ENCODE measurements at places on chromosomes 12 and 14.
A peak's percentile ranks its signal among the peaks of the same experiment; 100 is the strongest.

GRCh38 chr14:69317102-69317755 lies 57.3 kb downstream of the GALNT16 start:
- peak; percentile 99 for DNase-seq

GRCh38 chr14:49367696-49368095 lies 218.5 kb downstream of the RPS29 start:
- no peak for DNase-seq

- DNase-seq: peak; percentile 49
Measured at GRCh38 chr12:102169922-102170621, 27.6 kb downstream of the PMCH start.

DNA sequence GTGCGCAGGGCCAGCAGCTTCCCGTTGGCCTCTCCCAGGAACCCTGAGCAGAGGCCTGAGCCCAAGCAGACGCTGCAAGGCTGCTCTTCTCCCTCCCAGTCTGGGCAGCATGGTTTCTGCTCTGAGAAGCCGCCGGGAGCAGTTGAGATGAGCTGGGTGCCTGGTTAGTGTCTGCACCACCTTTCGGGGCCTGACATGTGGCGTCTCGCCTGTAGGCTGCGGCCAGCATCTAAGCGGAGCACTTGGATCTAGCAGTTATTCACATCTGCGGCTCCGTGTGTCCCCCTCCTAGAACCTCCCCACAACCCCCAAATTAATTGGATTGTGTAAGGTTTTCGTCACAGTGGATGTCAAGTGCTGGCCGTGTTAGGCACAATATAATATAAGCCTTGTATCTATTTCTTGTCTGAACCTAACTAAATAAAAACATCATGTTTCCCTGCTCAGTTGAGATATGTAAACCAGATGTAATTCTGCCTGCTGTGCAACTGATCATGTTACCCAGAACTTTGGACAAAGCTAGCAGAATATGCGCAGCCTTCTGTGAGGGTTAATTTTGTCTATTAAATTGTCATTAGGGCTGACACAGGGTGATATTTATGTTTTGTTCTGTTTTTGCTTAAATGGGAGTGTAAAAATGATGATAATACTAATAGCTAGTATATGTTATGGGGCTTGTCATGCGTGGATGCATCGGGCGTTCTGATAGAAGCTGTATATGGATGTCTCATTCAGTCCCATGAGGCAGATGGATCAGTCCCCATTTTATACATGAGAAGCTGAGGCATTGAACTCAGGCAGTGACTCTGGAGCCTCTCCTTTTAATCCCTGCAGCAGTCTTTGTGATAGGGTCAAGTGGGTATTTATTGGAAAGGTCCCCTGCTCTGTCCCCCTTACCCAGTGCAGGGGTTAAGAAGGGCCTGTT lies 45.8 kb downstream of the ELK3 start:
- no peak for DNase-seq

GRCh38 chr12:131098178-131098981 lies 144.7 kb downstream of the ADGRD1 start:
- DNase-seq: no peak

DNA sequence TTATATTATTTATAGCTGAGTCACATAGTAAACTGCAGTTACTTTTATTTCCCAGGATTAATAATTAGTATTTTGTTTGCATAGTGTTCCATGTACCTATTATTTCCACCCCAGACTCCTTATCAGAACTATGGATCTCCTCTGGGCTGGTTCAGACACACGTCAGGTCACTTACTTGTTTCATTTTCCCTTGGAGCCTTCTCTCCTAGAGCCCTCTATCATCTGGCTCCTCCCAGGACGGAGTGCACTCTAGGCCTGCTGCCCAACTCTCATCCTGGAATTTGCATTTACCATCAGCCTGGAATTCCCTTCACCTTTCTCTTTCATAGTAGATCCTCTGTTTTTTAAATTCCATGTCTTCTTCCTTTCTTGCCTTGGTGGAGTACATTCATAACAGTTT lies 28.5 kb upstream of the GALNT16 start:
- DNase-seq: no peak

GRCh38 chr12:57027011-57027804 lies 10.9 kb upstream of the TAC3 start:
- no peak for DNase-seq

DNA sequence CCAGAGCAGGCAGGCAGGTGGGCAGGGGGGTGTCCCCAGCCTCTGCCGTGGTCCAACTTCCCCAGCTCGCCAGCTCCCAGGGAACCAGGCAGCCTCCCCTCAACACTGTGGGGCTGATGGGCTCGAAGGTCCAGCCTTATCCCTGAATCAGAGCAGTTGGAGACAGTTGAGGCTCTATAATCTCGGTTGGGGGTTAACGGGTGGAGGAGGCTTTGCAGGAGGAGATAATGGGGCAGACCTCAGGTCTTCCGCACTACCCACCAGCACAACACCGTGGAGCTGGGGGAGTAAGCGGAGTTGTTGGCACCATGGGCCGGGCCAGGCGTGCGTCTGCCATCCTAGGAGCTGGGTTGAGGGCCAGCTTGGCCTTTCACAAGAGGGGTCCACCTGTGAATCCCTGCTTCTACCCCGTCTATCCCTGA lies 13.9 kb upstream of the HDAC7 start:
- DNase-seq: no peak

DNA sequence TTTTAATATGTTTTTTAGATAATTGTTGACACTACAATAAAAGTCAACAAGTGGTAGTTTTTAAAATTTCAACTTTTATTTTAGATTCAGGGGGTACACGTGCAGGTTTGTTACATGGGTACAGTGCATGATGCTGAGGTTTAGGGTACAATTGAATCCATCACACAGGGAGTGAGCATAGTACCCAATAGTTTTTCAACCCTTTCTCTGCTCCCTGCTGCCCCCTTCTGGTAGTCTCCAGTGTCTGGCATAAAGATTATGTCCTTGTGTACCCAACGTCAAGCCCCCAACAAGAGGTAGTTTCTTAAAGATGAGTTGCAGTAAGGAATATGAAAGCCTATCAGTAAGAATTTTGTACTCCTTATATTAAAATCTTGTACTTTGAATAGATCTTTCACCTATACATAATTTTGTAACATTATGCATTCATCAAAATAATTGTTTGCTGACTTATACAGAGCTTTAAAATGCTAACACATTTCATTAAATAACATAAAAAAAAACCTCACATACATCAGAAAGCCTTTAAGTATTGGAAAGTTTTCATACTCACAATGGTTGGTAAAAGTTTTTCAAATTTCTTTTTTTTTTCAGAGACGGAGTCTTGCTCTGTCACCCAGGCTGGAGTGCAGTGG lies 5.4 kb upstream of the RALGAPA1 start:
- DNase-seq: peak; percentile 58

GRCh38 chr12:132740652-132741051 lies 21.0 kb downstream of the ANKLE2 start:
- no peak for DNase-seq

DNA sequence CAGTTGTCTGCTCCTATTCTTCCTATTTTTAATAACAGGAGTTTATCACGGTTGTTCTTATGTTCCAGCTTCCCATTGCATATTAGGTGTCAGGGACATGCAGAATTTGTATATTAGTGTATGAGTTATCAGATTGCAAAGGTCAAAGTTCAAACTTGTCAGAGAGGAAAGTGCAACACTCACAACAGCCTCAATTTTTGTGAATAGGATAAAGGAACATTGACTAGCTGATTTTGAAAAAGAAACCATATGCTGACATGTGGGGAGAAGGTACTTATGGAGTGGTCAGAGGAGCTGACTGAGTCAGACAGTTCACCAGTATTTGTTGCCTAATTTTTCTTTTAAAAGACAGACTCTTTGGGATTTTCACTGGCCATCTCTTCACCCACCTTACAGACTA lies 222.1 kb downstream of the C12orf50 start:
- no peak for DNase-seq

DNA sequence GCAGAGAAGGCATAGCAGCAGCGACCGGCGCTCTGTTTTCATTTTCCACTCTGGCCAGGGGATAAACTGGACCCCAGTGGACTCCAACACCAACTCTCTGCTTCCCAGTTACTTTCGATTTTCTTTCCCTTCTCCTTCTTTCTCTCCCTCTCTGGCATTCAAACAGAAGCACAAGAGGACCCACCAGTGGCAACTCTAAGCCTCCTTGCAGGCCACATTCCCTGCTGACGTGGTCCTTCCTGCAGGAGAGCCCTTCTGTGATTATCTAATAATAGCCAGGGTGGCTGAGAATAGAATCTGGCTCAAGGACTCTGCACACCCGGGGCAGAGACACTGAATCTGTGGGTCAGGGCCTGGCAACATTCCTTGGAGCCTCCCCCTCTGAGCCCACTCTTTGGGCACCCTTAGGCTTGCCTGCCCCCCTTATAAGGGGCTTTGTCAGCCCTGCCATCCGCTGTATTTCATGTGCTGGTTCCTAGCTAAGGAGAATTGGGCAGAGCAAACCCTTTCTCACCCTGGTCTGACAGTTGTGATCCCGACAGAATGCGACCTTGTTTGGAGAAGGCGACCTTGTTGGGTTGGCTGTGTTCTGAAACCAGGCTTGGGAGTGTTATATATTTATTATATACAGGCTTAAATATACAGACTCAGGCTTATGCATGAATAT lies 8.2 kb upstream of the HOXC6 start:
- peak; percentile 71 for DNase-seq

GRCh38 chr12:66767536-66767935 lies 88.7 kb upstream of the GRIP1 start:
- DNase-seq: no peak

DNA sequence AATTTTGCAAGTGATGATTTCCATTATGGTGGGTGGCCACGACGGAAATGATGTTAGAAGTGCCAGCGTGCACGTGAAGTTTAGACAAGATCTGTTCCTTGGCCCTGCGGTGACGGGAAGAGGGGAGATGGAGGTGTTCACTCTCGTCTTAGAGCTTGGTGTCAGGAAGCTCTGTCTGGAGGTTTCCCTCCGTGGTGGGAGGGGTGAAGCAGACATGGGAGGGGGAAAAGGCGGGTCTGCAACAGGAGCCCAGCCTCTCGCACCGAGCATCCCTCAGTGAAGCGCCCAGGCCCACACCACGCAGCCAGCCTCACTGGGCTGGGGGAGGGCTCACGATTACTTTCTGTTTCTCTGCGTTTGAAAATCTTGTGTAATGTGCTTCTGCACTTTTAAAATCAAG lies 26.3 kb downstream of the EML1 start:
- no peak for DNase-seq

DNA sequence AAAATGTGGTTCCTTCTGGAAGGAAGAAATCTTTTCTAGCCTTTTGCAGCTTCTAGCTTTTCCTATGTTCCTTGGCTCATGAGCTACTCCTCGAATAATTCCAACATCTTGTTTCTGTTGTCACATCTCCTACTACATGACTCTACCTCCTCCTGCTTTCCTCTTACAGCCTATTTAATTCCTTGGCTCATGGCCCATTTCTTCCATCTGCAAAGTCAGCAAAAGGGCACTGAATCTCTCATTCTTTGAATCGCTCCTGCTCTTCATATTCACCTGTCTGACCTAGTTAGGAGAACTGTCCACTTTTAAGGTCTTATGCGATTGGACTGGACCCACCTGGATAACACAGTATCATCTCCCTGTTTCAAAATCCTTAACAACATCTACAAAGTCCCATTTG lies 15.8 kb downstream of the PRKD1 start:
- DNase-seq: no peak

DNA sequence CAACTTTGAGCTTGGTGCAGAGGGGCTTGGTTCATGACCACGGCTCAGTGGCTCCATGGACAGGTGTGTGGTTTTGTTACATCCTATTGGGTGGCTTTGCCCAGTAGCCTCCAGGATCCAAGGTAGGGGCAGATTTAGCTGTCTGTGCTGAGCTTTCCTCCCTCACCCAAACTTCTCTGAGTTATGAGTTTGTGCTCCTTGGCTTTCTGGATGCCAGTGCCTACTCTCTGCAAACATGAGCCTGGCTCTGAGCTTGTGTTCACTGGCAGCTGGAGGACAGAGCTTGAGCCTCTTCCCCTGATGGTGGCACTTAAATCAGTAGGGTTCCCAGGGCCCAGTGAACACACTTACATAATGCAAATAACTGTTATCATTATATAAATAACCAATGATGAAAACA lies 45.3 kb upstream of the HECTD1 start:
- no peak for DNase-seq

DNA sequence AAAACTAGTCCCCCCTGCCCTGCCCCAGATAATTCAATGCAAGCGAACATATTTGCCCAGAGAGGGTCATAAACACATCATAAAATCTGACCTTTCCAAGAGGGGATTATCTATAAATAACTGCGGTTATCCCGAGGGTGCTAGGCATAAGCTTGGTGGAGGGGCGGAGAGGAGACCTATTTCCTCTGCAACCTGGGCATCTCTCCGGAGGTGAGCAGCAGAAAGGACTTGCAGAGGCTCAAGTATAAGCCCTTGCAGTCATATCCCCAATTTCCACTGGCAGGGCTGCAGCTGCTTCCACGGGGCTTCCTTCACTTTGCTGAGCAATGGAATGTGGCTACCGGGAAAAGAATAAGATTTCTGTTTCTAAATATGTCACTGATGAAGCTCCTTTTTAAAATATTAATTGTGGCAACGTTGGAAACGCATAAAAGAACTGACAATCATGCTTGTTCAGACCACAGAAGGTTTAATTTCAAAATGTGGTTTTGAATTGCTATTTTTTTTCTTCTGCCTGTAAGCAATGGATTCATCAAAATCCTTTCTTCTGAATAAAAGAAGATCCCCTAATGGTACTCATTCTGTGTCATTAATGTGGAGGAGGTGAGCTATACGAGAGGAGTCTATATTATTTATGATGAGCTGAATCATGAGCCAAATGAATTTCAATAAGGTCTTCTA lies 268.9 kb upstream of the ATP2B1 start:
- peak; percentile 69 for DNase-seq

DNA sequence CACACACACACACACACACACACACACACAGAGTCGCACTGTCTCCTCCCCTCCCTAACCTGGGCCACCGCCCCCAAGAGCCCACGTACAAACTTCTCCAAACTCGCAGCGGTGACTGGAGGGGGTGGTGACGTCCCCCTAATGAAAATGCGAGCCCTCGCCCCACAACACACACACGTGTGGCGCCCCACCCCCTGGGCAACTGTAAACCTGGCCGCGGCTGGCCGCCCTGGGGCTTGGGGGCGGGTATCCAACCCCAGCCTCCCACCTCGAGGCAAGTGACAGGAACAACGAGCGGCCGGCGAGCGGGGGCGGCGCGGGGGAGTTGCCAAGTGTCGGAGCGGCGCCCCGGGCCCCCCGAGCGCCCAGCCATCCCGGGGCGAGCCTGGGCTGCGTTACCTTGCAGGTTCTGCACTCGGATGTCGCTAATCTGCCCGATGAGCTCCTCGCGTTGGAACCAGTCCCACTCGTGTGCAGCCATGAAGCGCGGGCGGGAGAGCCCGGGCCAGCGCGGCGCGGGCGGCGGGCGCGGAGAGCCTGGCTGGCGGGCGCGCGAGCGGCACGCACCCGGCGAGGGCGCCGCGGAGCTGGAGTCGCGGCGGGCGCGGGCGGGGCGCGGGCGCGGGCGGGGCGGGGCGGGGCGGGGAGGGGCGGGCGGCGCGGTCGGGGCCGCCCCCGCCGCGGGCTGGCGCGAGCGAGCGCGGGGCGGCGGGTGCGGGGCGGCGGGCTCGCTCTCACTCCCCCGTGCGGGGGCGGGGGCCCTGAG lies at the start of gene CLMN:
Gene CLMN (minus strand): TSS at position 597 of the 766 bp plus-strand sequence. CDS start 116 bp downstream, at position 481.
- peak; percentile 27 for DNase-seq

- DNase-seq: no peak
Measured at GRCh38 chr12:16613199-16613598, 7.2 kb upstream of the LMO3 start.
